ENCODE measurements at places on chromosomes 12 and 14. TPM values are rescaled to one million over a fixed set of nuclear protein-coding genes. Genes with fewer than 3 reads are reported as not detected.

HOXC10 gene
- not detected for total RNA-seq

OR9K2 gene
- total RNA-seq = not detected

- H3K4me3 ChIP-seq = no peak overlapping the region
- H3K27ac ChIP-seq = no peak overlapping the region
- no peak for DNase-seq
- H3K4me1 ChIP-seq = no peaks in the 10 kb centered on the region
- peaks cover 10% of the 10 kb centered on the region for H3K36me3 ChIP-seq
Observed at GRCh38 chr14:69798339-69798735, 1.3 kb upstream of the SLC10A1 start.

DNA sequence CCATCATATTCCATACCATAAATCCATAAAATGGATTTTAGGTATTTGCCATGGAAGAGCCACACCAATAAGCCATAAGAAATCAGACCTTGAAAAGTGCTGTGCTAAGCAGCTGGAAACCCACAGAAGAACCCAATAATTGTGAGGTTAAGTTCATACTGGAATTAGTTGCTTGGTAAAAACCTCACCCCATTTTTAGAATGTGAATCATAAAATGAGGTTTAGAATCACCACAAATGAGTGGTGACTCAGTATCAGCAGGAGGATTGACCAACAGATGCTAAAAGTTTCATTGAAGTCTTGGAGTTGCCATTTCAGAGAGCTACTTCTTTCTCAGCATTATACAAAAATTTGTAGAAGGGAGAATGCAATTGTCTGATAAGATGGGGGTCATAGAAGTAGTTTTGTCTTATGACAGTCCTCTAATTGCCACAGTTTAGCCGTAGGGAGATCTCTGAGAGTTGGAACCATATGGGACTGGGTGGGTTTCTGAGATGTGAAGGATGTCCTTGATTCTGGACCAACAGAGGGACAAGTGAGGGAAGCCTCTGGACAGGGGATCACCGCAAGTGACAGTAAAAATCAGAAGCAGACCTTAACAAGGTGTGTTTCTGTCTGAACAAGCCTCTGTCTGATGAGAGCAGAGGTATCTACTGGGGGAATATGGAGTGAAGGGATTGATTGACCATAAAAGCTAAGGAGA is 1.4 kb upstream of the STON2 start:
- no peak for DNase-seq
- H3K4me1 ChIP-seq = peaks cover 12% of the 10 kb centered on the region
- peaks cover 45% of the 10 kb centered on the region for H3K27me3 ChIP-seq
- H3K27ac ChIP-seq = peak overlapping the region; percentile 31
- H3K36me3 ChIP-seq = no peaks in the 10 kb centered on the region

DNA sequence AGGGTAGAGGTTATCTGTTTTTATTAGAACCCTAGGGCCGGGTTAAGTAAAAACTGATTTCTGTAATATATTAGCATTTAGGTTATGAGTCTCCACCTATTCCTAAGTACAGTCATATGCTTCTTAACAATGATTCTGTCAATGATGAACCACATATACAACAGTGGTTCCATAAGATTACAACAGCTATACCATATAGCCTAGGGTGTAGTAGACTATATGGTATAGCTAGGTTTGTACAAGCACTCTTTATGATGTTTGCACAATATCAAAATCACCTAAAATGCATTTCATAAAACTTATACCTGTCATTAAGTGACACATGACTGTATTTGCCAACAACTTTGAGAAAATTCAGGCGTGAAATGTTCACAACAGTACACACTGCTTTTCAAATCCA is 110.6 kb downstream of the RPL10L start:
- H3K27ac ChIP-seq = no peak overlapping the region
- no peaks in the 10 kb centered on the region for H3K4me1 ChIP-seq
- DNase-seq = no peak
- no peaks in the 10 kb centered on the region for H3K27me3 ChIP-seq

- no peak overlapping the region for H3K4me3 ChIP-seq
- no peaks in the 10 kb centered on the region for H3K27me3 ChIP-seq
- no peak overlapping the region for H3K27ac ChIP-seq
- H3K36me3 ChIP-seq = peaks cover 3% of the 10 kb centered on the region
Observed at GRCh38 chr12:72753571-72753970, 481.4 kb downstream of the TRHDE start.

DNA sequence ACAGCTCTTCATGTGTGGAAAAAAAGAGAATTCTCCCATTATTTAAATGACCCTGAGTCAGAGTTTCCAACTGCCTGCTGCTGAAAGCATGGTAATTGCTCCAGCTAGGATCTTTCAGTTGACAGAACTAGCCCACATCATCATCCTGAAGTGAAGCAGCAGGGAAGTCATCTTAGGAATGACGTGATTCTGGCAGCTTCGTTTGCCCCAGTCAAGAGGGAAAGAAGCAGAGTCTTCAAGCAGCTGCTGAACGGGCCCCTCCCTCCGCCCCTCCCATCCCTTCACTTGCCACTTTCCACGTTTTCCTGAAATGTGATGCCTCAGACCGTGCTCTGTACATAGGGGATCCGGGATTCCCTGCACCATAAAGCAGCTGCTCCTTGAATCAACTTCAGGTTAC is 455.0 kb upstream of the TMEM132C start:
- H3K4me1 ChIP-seq = no peaks in the 10 kb centered on the region
- peaks cover 4% of the 10 kb centered on the region for H3K27me3 ChIP-seq
- no peak overlapping the region for H3K27ac ChIP-seq
- peaks cover 4% of the 10 kb centered on the region for H3K36me3 ChIP-seq
- DNase-seq = no peak

GRCh38 chr14:83101846-83102245 is 1568.2 kb upstream of the SEL1L start:
- H3K36me3 ChIP-seq = no peaks in the 10 kb centered on the region
- H3K4me1 ChIP-seq = no peaks in the 10 kb centered on the region
- H3K27me3 ChIP-seq = no peaks in the 10 kb centered on the region
- H3K27ac ChIP-seq = no peak overlapping the region

DNA sequence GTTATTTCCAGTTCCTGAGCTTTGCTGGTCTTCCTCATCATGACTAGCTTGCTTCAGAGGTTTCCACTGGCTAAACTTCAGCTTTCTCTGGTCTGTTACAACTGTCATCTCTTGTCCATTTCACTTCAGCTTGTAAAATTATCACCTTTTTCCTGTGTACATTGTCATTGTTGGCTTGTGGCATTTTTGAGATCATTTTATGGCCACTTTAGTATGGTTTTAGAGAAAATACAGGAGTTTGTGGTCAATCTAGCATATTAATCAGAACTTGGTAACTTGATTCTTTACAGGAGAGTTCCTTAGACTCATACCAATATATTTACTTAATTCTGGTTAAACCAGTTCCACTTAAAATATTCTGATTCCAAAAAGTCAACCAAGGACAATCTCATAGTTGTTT is 235.9 kb upstream of the KITLG start:
- H3K36me3 ChIP-seq = no peaks in the 10 kb centered on the region
- DNase-seq = no peak
- H3K4me3 ChIP-seq = no peak overlapping the region
- no peaks in the 10 kb centered on the region for H3K27me3 ChIP-seq

DNA sequence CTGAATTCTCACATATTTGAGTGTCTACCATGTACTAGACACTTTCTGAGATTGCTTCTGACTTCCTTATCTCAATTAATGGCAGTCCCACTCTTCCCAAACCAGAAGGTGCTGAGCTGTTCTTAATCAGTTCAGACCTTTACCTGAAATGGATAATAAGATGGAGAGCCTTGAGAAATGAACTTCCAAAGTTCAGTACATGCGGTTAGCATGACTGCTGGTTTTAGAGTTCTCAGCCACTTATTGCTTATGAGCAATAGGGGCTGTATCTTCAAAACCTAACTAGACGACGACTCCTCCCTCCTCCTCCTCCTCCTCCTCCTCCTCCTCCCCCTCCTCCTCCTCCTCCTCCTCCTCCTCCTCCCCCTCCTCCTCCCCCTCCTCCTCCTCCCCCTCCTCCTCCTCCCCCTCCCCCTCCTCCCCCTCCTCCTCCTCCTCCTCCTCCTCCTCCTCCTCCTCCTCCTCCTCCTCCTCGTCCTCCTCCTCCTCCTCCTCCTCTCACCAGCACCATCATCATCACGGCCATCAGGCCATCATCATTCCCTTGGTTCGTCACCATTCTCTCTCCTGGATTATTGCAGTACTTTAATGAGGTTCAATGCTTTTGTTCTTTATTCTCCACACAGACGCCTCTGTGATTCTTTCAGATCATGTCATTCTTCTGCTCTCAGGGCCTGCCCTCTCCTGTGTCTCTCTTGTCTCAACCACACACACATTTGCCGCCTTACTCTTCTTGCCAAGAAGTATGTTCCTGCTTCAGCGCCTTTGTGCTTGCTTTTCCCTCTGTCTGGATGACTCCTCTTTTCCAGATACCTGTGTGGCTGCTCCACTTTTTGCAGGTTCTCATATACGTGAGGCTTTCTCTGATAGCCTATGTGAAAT is 2.7 kb downstream of the PCNX1 start:
- H3K36me3 ChIP-seq = no peaks in the 10 kb centered on the region
- peaks cover 62% of the 10 kb centered on the region for H3K4me1 ChIP-seq
- peak overlapping the region; percentile 95 for H3K27ac ChIP-seq
- DNase-seq = no peak

Data from natural killer cell treated with Interleukin-12 subunit alpha and Interleukin-12 subunit beta and Interleukin-15 and Interleukin-18, amount 100 ng/mL, for 72 hours (primary cell).